ENCODE measurements at places on chromosomes 3 and 15.

GRCh38 chr3:125679258-125679657 lies 84.0 kb upstream of the OSBPL11 start:
- no peak for DNase-seq

- DNase-seq, result no peak
Measured at GRCh38 chr15:95298729-95299128, 1031.8 kb upstream of the NR2F2 start.

- no peak for DNase-seq
Measured at GRCh38 chr3:157263027-157263426, 103.1 kb upstream of the CCNL1 start.

GRCh38 chr3:171416061-171416460 lies 44.1 kb downstream of the TNIK start:
- no peak for DNase-seq

GRCh38 chr15:96736384-96736783 lies 405.9 kb downstream of the NR2F2 start:
- DNase-seq, result no peak

DNA sequence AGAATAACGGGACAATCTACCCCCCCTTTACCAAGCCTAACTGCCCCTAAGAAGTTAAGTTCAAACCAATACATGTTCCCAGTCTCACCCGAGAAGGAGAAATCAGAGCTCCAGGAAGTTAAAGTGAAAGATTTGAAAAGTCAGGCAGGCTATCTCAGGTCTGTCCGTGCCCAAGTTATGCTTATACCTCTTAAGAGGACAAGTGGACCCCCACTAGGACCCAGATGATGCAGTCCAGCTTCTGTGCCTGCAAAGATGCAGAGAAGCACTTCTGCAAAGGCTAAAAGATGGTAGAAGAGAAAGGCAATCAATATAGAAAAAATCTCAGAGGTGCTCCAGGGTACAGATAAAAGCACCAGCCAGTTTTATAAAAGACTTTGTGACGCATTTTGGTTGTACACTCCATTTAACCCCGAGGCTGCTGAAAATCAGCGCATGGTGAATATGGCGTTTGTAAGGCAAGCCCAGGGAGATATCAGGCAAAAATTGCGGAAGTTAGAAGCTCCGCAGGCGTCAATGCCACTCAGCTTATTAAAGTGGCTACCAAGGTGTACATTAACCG lies 9.8 kb upstream of the SLC9C1 start:
- no peak for DNase-seq

GRCh38 chr3:46705022-46705530 lies 3.9 kb downstream of the TMIE start:
- DNase-seq, result peak; percentile 22

DNA sequence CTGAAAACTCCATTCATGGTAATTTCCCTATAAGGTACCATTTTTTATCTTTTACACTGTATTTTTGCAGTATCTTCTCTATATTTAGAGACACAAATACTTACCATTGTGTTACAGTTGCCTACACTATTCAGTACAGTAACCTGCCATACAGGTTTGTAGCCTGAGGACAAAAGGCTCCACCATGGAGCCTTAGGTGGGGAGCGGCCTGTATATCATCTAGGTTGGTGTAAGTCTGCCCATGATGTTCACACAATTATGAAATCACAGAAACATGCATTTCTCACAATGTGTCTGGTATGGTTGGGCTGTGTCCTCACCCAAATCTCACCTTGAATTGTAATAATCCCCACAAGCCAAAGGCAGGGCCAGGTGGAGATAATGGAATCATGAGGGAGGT lies 43.9 kb upstream of the LYSMD4 start:
- no peak for DNase-seq

- no peak for DNase-seq
Measured at GRCh38 chr3:105865867-105866350, 2.9 kb downstream of the CBLB start.

- DNase-seq, result no peak
Measured at GRCh38 chr3:124584245-124584551, 146.1 kb upstream of the UMPS start.

DNA sequence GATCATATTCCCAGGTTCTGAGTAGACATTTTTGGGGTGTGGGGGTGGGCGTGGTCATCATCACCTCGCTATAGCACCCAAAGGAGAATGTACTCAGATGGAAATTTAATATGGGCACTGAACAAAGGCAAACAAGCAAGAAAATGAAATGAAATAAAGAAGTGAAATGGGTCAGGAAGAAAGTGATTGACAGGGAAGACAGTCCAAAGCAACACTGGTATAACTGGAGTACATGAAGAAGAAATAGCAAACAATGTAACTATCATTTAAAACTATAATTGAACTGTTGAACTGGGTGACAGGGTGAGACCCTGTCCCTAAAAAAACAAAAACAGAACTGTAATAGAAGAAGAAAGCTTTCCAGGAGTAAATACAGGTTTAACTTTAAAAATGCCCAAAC lies 24.8 kb downstream of the RPL39L start:
- no peak for DNase-seq

- DNase-seq, result no peak
Measured at GRCh38 chr15:28967066-28967465, 81.3 kb downstream of the APBA2 start.

GRCh38 chr15:67394873-67395639 lies 125.9 kb upstream of the C15orf61 start:
- no peak for DNase-seq

- no peak for DNase-seq
Measured at GRCh38 chr3:25426408-25426807, 1.7 kb upstream of the RARB start.

- DNase-seq, result no peak
Measured at GRCh38 chr3:30681649-30682211, 75.3 kb downstream of the TGFBR2 start.

- no peak for DNase-seq
Measured at GRCh38 chr15:25251700-25252390, 187.0 kb downstream of the UBE3A start.

DNA sequence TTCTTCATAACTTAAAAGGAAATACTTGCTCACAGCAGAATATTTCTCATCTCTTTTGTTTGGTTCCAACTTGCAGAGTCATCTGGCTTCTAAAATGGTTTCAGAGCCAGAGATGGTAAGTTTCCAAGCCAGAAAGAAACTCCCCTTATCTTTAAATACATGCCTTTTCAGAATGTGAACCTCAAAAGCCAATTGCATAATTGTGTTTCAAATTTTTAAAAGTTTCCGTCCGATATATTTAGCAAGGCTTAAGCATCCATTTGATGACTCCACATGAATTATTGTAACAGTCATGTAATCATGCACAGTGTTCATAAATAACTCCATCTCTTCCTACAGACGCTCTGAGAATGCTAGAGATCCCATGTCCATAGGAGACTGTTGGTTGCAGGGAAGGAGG lies 40.6 kb upstream of the C3orf80 start:
- DNase-seq, result no peak

- no peak for DNase-seq
Measured at GRCh38 chr3:107264888-107265287, 112.4 kb upstream of the CCDC54 start.

DNA sequence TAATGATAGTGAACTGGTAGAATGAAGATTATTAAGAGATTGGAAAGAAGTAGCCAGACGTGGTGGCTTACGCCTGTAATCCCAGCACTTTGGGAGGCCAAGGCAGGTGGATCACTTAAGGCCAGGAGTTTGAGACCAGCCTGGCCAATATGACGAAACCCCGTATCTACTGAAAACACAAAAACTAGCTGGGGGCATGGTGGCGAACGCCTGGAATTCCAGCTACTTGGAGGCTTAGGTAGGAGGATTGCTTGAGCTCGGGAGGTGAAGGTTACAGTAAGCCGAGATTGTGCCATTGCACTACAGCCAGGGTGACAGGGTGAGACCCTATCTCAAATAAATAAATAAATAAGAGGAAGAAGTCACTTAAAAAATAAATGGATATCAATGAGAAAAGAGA lies 14.0 kb downstream of the USP8 start:
- DNase-seq, result no peak

DNA sequence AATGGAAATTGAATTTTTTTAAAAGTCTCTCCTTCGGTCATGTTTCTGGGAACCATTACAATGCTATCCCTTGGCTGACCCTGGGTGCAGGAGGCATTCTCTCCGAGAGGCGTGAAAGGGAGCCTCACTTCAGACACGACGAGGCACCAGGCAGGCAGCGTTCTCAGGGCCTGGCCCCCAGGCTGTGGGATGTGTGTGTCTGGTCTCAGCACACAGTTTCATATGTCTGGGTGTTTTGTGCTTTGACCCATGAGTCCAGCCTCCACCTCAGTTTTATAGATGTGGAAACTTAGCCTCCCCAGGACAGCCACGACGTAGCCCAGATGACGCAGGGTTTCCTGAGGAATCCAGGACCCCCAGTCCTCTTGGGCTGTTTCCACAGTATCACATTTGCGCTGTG lies 34.0 kb downstream of the FGD5 start:
- DNase-seq, result no peak

GRCh38 chr15:75153087-75153486 lies 48.6 kb upstream of the C15orf39 start:
- DNase-seq, result no peak

- DNase-seq, result peak; percentile 27
Measured at GRCh38 chr3:100334488-100335351, at the start of gene NIT2. Gene NIT2 (plus strand): TSS chr3:100334757. CDS start chr3:100334792, 35 bp downstream.

DNA sequence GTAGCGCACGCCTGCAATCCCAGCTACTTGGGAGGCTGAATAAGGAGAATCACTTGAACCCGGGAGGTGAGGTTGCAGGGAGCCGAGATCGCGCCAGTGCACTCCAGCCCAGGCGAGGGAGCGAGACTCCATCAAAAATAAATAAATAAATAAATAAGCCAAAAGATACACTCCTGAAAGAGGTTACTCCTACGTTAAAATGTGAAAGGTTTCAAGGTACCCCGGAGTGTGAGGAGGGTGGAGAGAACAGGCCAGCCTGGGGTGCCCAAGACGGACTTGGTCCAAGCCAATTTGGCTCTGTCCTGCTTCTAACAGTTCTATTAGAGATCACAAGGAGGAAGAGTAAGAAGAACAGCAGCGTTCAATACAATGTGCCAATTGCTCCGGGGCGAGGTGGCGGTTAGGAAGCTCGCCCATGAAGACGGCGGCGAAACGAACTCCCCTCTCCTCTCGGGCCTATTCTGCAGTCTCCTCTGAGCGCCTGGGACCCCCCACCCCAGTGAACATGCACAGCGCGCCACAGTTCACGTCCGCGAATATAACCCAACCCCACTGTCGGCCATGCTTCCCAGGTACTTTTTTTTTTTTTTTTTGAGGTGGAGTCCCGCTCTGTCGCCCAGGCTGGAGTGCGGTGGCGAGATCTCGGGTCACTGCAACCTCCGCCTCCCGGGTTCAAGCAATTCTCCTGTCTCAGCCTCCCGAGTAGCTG lies 942 bp downstream of the ELP6 start:
- no peak for DNase-seq

DNA sequence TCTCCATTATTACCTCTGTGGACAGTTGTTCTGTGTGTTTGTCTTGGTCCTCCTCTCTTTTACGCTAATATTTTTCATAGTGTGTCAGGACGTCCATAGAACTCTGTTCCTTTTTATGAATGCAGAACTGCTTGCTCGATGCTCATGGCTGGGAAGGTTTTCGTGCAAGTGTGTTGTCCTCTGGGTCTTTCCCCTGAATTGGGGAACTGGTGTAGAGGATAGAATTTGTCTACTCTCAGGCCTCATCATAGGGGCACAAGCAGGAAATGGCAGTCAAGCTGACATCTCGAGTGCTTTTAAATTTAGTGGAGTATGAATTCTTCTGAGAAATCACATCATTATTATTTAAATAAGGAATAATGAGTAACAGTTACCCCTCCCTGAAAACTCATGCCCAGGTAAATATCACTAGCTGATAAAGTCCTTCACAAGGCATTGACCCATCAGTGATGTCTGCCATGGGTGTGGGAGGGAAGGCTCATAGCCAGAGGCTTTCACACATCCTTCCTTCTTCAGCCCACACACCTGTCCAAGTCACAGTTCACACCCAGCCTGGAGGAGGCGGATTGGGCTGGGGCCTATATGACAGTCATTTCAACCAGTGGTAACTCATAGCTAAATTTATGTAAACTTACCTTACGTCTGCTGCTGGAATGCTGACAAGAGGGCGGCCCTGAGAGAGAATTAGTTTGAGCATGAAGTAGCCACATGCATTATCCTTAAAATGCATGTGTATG lies 226.1 kb downstream of the PLCL2 start:
- no peak for DNase-seq

- DNase-seq, result no peak
Measured at GRCh38 chr3:16978234-16978920, 93.6 kb downstream of the PLCL2 start.

DNA sequence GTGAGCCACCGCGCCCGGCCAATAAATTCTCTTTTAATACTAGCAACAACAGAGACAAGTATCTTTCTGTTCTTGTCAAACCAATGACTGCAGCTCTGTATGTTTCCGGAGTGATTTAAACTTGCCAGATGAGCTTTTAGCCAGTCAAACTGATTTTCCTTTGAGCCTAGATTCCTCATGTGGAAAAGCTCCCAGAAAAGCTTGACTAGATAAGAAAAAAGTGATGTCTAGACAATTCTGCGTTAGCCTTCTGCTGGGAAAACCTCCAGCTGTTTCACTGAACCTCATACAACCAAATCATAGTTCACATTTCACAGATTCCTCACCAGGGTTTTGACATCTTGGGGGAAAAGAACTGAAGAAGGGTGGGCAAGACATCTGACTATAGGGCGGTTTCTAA lies 78.6 kb downstream of the MAGI1 start:
- no peak for DNase-seq

- DNase-seq, result no peak
Measured at GRCh38 chr3:69819282-69819681, 80.0 kb downstream of the MITF start.

- DNase-seq, result no peak
Measured at GRCh38 chr15:61309031-61309511, 80.0 kb upstream of the RORA start.

All from GOT3 (cell line).